Fibroblast of lung (primary cell): ENCODE measurements at places on chromosomes 12 and 14. TPM values are rescaled to one million over a fixed set of nuclear protein-coding genes. Genes with fewer than 3 reads are reported as not detected.

- DNase-seq, result peak; percentile 99
Observed at GRCh38 chr14:54676812-54677708, 110.1 kb downstream of the SAMD4A start.

GRCh38 chr14:45940318-45940717, 687.3 kb upstream of the MIS18BP1 start:
- DNase-seq, result no peak

DNA sequence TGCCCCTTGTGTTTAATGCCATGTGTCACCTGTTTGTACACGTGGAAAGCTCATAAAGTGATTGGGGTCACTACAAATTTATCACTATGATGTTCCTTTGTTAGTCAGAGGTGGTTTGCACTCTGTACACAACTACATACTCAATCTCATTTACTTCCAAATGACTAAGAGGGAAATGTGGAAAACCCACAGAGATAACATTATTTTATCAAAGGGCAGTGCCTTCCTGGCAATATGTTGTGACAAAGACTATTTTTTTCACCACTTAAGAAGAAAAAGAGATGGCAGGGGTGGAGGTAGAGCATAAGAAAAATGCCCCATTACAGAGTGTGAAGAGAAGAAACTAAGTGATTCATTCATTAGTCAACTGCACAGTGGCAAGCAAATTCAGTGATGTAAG, 1064.1 kb upstream of the FLRT2 start:
- no peak for DNase-seq

GRCh38 chr14:85531587-85532373, 1.8 kb downstream of the FLRT2 start:
- peak; percentile 86 for DNase-seq

DNA sequence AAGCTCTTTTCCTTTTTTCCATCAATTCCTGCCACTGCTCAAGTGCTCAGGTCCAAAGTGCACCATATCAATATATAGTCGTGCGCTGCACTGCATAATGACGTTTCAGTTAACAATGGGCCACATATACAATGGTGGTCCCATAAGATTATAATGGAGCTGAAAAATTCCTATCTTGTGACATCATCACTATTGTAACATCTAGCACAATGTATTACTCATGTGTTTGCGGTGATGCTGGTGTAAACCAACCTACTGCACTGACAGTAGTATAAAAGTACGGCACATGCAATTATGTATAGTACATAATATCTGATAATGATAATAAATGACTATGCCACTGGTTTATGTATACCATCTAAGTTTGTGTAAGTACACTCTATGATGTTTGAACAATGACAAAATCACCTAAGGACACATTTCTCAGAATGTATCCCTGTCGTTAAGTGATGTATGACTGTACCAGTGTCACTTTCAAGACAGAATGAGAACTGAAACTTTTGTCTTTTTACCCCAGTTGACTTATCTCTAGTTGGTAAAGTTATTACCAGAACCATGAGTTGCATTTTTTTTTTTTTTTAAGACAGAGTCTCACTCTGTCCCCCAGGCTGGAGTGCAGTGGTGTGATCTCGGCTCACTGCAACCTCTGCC, 53.7 kb upstream of the INSM2 start:
- peak; percentile 1 for DNase-seq

DNA sequence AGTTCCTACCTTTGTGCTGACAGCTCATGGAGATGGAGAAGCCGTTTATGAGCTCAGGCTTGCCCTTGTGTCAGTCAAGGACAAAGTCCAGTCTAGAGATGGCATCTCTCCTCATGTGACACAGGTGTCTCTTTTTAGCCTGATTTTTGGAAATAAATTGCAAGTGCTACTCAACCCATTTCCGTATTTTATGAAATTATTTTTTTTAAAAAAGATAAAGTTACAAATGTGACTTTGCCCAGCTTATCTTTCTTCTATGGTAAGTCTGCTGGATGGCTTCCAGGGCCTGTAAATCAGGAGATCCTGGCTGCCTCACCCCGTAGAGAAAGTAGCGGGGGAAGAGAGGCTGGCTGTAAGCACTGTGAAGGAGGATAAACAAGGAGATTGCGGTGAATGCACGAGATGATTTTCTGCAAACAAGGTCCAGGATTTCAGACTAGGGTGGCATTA, 169.7 kb downstream of the MYRFL start:
- DNase-seq, result no peak

DNA sequence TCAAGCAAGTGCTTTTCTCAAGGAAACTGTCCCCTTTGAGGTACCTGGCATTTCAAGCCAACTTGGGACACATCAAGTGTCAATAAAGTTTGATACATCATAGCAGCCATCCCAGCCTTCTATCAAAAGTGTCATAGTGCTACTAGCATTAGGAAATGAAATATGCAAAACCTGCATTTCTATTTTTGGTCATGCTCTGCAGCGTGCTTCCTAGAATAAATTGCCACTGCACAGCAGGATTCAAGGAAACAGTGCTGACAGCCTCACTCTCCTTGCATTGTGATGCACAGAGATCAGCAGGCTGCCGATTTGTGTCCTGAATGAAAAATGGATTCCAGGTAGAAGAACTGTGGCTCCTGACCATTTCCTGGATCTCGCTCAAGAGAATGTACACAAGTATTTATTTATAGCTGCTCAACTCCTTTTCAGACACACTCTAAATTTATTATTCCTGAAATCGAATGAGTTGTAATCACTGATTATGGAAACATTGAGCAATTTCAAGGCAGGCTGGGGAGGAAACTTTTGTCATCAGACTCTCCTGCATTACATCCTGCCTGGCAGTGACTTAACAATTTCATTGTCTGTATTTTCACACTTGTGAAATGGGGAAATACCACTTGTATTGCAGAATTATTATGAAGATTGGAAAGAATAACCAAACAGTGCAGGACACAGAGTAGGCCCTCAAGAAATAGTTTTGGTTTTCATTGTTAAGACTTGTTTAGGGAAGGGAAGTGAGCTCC, 120.9 kb downstream of the SLC38A6 start:
- peak; percentile 66 for DNase-seq

DNA sequence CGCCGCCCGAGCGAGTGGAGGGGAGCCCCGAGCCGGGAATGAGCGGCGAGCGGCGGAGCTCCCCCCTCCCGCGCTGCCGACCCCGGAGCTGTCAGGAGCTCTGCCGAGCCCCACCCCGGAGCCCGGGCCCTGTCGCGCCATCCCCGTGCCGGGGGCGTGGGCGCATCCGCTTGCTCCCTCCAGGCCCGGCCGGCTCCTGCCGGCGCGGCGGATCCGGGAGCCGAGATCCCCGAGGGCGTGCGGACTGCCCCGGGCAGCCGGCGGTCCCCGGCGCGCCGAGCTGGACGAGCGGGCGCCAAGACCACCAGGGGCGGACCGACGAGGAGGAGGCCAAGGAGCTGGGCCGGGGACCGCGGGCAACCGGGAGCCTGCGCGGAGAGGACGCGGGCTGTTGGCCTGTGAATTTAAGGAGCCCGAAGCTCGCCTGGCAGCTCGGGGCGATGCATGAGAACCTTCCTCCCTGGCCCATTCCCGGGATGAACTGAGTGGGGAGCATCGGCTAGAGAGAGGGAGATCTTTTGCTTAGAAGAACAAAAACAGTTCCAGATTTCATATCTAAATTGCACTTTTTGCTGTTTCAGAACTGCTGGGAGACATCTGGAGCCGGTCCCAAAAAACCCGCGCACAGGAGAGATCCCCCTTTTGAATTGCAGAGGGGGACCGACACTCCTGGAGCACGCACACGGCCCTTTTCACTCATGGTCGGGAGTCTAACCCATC, 2.0 kb downstream of the PTHLH start:
- DNase-seq, result peak; percentile 68

PPP4R4 gene
- total RNA-seq, result 0.51 and 0.99 TPM in 2 replicates

LPAR5 gene
- not detected in 2 replicates for total RNA-seq

GPATCH2L gene
- total RNA-seq, result 36.2 and 50.5 TPM in 2 replicates

GRCh38 chr12:130640901-130641300, 75.2 kb downstream of the RIMBP2 start:
- no peak for DNase-seq

- no peak for DNase-seq
Observed at GRCh38 chr12:102609996-102610395, 129.6 kb upstream of the IGF1 start.

CD163 gene
- 0.26 TPM in 1 of 2 replicates, not detected in the other for total RNA-seq
